ENCODE measurements at places on chromosomes 11 and 22.

GRCh38 chr22:49853981-49854831, 562 bp downstream of the ZBED4 start:
- peak; percentile 13 for DNase-seq

GRCh38 chr22:24503137-24503842, 8.2 kb downstream of the UPB1 start:
- no peak for DNase-seq

GRCh38 chr11:116618461-116618860, 154.3 kb downstream of the BUD13 start:
- DNase-seq: no peak

DNA sequence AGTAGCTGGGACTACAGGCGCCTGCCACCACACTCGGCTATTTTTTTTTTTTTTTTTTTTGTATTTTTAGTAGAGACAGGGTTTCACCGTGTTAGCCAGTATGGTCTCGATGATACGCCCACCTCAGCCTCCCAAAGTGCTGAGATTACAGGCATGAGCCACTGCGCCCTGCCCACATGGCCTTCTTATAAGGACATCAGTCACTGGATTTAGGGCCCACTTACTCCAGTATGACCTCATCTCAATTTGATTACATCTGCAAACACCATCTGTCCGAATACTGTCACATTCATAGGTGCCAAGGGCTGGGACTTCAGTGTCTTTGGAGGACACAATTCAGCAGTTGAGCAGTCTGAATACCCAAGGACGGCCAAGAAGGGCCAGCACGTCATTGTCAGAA, 8.2 kb upstream of the PRR5 start:
- DNase-seq: no peak

GRCh38 chr11:11451501-11452005, 98.5 kb upstream of the CSNK2A3 start:
- DNase-seq: no peak

DNA sequence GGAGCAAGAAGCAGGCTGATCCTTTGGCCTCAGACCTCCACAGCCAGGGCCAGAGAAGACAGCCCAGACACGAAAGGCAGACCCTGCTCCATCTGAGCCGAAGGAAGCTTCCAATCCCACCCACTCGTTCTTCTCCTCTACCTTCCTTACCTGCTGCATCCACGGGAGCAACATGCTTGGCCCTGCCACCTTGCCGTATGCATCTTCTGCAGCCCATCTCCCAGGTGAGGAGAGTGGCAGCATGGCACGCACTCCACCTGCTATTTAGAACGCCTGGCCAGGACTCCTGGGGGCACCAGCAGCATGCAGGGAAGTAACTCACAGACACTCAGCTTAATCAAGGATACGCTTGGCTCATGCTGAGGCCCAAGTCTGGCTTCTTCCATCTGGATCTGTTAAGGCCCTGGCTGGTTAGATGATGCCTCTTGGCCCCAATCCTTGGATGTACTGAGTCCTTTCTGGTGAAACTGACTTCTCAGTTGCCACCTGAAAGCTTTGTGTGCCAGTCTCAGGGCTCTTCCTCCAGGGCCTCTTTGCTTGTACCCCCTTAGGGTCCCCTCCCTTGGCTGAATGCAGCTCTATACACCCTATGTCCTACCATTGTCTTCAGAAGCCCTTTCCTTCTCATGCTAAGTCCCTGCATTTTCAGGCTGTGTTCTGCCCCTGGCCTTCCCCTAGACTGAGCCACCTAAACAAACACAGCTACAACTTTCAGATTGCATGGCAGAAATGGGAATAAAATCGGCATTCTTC, 604.9 kb downstream of the BUD13 start:
- DNase-seq: no peak

- DNase-seq: no peak
These were observed 50.0 kb downstream of the TMEM123 start for GRCh38 chr11:102402548-102402947.

GRCh38 chr11:107538821-107539220, 26.7 kb downstream of the ALKBH8 start:
- no peak for DNase-seq

DNA sequence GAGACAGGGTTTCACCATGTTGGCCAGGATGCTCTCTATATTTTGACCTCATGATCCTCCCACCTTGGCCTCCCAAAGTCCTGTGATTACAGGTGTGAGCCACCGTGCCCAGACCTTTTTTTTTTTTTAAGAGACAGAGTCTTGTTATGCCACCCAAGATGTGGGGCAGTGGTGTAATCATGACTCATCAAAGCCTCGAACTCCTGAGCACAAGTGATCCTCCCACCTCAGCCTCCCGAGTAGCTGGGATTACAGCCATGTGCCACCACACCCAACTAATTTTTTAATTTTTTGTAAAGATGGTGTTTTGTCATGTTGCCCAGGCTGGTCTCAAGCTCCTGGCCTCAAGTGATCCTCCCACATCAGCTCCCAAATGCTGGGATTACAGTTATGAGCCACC, 37.9 kb downstream of the IZUMO1R start:
- no peak for DNase-seq

DNA sequence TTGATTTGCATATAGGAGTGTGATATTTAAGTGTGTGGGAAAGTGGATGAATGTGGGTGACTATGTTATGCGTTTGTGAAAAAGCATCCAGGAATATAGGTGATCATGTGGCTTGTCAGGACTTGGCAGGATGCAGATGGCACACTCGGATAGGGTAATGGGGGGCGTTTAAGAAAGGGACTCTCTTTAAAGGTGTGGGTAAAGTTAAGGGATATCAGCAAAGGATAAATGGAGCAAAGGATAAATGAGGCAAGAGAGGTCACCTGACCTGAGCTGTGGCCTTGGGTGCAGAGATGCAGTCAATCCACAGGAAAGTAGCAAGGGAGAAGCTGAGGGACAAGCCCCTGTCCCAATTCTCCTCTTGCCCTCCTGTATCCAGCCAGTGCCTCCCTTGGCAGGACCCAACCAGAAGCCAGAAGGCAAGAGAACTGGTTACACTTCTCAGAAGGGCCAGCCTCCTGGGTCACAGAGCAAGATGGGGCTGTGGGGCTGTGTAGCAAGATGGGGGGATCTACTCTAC, 47.5 kb upstream of the GRAMD1B start:
- DNase-seq: no peak

DNA sequence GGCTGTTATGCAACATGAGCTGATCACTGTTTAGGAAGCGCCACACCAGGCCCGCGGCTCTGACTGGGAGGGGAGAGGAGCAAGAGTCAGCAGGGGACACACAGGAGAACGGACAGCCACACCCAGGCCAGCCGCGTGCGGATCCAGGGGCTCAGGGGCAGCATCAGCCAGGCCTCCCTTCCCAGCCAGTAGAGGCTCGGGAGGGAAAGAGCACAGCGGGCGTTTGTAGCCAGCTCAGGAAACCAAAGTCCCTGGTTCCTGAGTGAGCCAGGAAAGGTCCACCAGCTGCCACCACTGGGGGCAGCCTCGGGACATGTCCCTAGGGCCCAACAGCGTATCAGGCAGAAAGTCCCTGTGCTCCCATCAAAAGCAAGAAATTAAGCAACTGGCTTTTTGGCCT, 71.8 kb upstream of the PITPNB start:
- no peak for DNase-seq

DNA sequence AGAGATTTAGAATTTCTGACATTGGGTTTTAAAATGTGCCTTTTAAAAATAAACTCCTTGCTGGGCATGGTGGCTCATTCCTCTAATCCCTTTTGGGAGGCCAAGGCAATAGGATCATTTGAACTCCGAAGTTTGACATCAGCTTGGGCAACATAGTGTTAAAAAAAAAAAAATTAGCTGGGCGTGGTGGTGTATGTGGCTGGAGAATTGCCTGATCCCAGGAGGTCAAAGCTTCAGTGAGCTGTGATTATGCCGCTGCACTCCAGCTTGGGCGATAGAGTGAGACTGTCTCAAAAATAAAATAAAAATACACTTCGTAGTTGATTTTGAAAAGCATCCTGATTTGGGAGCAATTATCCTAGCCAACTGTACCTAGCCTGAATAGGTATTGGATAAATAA, 3.4 kb upstream of the APLP2 start:
- DNase-seq: no peak

GRCh38 chr11:128596250-128596649, 8.9 kb upstream of the ETS1 start:
- DNase-seq: no peak

DNA sequence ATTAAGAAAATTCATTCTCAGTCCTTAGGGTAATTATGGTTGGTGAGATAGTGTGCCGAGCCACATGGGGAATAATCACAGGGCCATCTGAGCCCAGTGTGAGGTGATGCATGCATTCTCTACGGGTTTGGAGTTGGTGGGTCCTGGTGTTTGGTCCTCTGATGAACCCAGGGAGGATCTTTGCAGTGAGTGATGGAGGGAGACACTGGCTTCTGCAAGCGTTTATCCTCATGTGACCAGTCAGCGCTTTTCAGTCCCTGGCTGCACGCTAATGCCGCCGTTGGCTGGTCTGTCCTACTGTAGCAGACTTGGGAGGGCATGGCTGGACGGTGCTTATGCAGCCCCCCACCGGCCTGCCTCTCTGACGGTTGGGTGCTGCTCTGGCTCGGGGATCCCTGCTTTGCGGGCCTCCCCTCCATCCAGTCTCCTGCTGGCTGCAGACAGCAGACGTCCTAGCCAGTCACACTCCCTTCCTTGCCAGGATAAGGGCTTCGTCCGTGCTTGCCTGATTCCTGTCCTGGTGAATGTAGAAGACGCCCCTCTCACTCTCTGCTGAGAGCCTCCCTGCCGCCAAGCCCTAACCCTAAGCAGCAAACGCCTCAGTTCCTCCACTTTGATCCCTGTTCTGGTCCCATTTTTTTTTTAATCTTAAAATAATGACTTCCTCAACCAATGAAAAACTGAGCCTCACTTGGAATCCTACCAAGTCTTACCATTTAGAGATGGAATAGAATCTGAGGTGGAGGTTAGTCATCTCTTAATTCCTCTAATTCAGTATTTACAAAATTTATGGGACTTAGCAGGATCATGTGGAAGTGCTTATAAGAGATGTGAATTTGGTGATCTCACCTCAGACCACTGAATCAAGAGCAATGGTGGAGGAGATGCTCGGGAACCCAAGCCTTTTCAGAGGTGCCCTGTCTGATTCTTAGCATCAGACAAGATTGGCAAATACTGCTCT, 143.7 kb upstream of the SORL1-AS1 start:
- no peak for DNase-seq

DNA sequence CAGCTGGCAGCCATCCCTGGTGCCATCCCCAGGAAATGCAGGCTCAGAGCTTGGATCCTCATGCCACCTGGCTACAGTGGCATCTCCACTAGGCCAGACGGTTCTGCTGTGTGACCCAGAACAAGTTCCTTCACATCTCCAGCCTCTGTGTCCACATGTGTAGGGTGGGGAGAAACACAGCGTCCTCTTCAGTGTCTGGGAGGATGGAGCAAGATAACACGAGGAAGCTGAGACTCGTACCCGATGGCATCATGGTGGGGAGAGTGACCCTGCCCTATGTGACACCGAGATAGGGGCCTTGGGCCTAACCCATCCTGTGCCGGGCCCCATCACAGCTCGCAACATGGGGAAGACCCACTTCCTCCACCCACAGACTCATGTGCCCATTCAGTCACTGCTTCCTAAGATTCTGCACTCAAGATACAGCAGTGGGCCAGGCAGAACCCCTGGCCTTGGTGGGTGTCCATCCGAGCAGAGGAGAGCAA, 78.5 kb downstream of the MORC2 start:
- no peak for DNase-seq

DNA sequence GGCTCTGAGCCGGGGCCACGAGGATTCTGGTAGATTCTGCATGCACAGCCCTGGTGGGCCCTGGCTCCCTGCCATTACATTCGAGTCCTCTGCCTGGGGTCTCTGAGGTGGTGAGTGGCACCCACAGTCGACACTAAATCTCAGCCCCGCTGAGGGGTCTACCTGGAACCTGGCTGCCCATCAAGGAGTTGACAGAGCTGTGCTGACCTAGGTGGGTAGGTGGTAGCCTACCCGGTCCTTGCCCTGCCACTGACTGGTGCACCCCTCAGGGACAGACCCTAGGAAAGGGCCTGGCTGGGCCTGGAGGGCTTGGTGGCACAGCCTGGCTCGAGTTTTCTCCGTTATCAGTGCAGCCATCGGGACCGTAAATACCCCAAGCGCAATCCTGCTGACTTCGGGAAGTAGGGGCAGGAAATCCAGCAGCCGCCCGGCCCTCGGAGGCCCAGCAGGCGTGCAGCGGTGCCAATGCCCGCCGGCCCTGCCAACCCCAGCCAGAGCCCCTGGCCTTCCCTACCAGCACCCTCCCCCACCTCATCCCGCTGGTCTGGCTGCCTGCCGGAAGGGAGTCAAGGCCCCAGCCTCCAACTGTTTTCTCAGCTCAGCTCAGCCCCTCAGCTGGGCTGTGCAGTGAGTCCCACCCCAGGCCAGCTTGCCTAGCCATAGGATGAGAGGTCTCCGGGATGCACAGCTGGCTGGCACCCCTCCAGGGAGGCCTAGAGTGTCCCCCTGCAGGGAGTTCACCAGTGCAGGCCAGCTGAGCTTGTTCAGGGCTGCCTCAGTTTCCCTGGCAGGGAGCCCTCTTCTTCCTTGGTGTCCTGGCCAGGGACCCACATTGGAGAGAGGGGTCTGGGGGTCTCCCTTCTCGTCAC, 80.4 kb upstream of the KCNQ1OT1 start:
- DNase-seq: no peak

- no peak for DNase-seq
These were observed 46.9 kb downstream of the LUZP2 start for GRCh38 chr11:24543771-24544170.

DNA sequence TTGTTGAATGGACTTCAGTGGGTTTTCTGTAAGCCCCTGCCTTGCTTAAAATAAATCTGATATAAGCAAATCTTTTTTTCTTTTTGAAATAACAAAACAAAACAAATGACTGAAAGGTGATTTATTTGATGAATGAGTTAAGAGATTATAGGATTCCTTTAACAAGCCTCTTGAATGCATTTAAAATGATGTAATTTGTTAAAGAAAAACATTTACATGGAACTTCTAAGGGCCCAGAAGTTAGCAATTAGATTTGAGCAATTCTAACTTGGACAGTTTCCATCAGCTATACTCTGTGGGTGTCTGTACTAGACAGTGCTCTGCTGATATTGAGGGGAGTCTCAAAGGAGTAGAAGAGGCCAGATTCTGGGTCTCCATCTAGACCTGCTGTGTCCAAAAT, 143.5 kb upstream of the RAG2 start:
- DNase-seq: no peak

All from activated CD8-positive, alpha-beta memory T cell treated with anti-CD3 and anti-CD28 coated beads for 48 hours (primary cell).